DMS153 (cell line): ENCODE measurements at places on chromosomes 16 and 17.

DNA sequence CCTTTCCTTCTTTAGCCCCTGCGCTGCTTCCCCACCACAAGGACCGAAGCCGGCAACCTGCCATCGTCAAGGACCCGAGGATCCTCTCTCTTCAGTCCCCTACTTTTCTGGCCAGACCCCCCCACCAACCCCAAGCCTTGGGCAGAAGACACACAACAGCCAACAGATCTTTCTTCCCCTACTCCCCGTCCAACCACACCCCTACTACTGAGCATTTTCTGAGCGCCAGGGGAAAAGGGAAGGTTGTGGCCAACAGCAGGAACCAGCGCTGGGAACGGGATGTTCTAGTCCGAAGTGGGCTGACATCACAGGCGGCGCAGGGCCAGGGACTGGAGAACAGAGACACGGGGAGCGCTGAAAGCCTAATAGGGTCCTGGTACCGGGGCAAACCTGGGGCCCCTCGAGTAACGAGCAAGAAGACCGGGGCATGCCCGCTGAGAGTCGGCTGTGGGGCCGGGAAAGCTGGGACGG, 528 bp downstream of the PER1 start:
- no peak for DNase-seq

DNA sequence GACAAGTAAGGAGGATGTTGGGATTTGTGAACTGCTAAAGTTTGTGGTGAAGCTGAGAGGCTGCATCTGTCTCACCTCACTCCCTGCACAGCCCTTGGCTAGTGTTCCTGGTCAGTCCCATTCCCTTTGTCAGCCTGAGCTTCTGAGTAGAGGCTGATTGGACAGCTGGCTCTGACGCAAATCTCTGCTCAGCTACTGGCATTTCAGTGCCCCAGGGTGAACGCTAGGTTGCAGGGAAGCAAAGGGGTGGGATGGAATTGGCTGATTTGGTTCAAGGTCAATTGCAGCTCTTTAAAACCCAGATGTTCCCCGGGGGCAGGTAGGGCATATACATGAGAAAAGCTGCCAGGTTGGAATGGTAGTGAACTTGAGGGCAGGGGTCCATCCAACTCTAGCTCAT, 23.1 kb upstream of the CNOT1 start:
- DNase-seq: no peak

DNA sequence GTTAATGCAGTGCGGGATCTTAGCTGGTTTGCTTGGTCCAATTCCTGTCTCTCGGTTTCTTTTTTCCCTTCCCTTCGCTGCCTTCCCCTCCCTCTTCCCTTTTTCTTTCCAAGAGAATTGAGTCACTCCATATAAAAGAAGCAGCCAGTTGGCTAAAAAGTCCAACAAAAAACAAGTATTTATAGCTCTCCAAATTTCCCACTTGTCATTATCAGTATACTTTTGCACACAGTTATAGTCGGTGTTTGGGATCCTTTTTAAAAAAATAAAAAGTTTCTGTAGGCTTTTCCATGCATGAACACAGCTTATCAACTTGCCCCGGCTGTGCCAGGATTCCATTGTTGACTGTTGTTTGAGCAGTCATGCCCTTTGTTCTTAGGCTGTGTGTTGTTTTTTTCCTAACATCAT, 24.9 kb downstream of the HMOX2 start:
- DNase-seq: no peak

- no peak for DNase-seq
These were observed 683 bp upstream of the SLC7A6 start for GRCh38 chr16:68263559-68264127.

DNA sequence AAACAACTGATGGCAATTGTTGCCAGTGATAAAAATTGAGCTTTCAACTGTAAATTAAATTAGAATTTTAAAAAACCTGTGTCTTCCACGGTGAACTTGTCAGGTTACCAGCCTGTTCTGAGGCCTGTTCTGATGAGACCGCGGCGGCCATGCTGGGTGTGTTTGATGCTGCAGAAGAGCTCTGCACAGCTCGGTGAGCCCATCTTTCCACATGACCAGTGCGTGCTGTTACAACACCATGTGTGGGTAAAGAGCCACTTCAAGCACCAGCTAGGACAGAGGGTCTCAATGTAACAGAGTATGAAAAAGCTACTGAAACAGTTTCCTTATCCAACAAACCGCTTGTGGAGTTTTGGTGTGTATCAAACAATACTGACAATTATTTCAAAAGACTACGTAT, 48.5 kb downstream of the RPTOR start:
- no peak for DNase-seq

DNA sequence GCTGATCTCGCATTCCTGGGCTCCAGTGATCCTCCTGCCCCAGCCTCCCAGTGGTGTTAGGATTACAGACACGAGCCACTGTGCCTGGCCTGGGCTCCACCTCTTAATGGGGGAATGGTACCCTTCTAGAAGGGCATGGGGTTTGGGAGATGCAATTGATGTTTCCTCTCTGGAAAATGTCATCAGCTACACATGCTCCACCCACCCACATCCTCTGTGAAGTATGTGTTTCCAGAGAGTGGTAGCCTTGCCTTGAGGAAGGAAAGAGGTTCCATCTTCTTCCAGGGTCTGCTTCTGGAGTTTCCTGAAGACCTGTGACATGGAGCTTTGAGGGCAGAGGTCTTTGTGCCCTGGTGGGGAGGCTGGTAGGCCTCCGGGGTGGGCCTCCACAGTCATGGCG, 45.2 kb upstream of the GSE1 start:
- DNase-seq: no peak

GRCh38 chr17:42665581-42666001, 6.5 kb downstream of the TUBG2 start:
- no peak for DNase-seq

GRCh38 chr16:79679334-79679733, 78.8 kb upstream of the MAF start:
- no peak for DNase-seq

DNA sequence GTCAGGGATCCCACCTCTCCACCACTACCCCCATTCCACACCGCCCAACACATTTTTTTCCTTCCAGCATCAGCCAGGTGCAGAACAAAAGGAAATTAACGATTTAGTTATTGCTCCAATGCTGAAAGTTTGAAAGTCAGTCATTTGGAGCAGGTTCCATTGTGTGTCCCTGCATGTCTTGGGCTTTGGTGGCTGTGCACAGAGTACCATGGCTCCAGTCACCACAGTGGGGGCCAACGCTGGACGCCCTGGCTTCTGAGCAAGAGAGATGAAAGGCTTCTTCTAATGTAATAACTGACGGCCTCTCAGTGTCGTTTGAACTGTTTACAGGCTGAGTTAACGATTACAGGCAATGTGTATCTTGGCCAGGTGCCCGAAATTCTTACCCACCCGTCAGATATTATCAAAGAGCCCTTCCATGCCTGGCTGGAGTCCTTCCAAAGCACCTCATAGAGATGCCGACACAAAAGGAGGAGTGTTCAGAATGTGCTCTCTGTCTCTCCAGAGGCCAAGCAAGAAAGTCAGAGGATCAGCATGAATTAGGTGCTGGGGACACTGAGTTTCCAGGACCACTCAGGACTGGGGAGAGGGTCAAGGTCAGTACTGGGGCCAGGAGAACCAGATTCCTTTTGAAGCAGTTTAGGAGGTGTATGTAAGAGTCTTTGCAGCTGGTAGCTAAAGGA, 25.9 kb downstream of the RNF43 start:
- DNase-seq: peak; percentile 91

- peak; percentile 87 for DNase-seq
These were observed 167.0 kb downstream of the UTP18 start for GRCh38 chr17:51427323-51427811.

- no peak for DNase-seq
These were observed 13.1 kb downstream of the SPATA33 start for GRCh38 chr16:89670496-89671431.

- DNase-seq: no peak
These were observed 32.5 kb downstream of the PITPNM3 start for GRCh38 chr17:6523809-6524355.

- DNase-seq: peak; percentile 38
These were observed 668.8 kb downstream of the WWOX start for GRCh38 chr16:78768226-78768625.

DNA sequence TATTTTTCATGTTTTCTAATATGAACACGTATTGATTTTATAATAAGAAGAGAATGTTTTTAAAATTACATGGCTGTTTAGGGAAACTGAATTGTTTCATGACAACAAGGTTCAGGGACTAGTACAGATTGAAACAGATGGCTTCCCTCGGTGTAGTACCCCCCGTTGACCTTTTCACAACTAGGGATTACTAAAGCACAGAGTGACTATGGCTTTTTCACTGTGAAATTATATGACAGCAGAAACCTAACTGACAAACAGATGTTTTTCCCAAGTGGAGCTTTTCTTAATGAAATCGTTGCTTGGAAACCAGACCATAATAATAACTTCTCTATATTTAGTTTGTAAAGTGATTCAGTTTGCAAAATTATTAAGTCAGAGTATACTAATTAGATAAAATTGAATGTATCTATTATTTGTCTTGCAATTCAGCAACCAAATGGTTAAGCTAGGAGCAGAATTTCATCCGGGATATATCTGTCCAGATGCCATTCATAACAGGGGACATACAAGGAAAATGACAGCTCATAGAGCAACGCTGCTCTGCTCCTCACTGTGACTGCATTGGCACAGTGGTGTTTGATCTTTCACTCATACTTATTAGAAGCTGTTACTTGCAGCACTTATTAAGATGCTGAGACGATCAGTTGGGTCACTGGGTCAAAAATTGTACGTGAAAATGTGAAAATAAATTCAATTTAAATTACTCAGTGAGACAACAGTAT, 111.7 kb downstream of the TANGO6 start:
- no peak for DNase-seq

DNA sequence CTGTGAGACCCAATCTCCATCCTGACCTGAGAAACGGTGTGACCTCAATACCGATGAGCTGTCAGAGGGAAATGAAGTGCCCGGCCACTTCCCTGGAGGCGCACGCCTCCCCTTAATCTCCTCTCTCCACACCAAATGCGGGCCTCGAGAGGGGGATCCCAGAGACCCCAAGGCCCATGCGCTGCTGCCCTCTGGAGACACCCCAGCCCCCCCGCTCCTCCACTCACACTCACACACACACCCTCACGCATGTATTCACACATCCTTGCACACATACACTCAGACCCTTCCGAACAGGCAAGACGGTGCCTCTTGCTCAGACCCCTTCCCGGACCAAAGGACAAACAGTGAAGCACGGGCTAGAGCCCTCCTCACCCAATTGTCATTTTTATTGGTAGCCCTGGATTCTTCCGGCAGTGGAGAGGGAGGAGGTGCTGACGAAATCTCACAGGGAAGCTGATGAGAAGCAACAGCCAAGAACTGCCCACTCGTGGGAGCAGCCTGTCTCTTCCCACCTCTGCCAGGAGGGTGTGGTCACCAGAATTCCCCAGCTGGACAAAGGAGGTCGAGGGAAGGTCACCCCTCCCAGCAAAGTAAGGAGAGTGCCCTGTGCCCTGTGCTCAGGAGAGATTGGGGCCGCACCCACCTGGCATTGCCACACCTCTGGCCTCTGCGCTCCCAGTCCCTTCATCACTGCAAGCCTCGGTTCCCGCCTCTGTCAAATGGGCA, 136.0 kb upstream of the TNRC6C start:
- no peak for DNase-seq

- DNase-seq: no peak
These were observed 127.3 kb downstream of the GAS7 start for GRCh38 chr17:10071141-10071540.

DNA sequence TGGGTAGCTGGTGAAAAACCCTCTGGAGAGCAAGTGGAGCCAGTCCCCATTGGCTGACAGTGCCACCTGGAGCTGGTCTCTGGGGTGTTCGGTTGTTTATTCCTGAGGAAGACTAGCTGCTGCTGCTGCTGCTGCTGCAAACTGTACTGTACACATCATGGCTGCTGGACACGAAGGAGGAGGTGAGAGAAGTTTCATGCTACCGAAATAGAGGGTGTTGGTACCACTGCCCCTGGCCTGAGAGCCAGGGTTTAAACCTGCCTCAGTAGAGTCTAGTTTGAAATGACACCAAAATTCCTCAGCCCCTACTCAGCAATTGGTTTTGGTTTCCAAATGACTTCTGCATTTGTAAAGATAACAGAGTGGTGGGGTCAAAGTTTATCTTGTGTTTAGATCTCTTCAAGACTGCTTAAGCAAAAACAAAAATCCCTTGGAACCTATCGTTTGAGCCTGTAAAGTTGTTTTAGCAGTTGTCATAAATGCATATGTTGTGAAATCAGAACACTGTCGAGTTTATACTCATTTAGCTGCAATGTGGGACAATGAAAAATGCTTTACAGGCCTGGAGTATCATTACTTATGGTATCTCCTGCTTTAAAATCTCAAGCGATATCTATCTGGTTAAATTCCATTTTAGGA, 40.8 kb downstream of the CYB5B start:
- DNase-seq: no peak

GRCh38 chr16:2895813-2896212, 12.8 kb downstream of the FLYWCH2 start:
- no peak for DNase-seq

DNA sequence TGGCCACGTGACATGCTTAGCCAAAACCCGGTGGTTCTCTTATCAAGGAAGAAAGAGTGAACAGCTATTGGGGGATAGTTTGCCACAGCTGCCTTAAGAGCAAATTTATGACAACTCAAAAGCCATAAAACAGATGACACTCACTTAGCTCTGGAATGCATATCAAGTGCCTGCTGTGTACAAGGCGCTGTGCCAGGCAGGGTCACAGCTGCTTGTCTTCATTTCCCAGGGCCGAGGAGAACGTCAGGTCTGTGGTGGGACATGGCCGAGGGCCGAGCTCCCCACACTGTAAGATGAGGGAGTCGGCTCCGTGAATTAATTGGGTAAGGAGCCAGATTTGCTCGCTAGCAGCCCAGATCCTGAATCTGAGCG, 14.0 kb downstream of the EEF2K start:
- no peak for DNase-seq

- DNase-seq: no peak
These were observed 38.1 kb upstream of the VPS4A start for GRCh38 chr16:69273009-69273408.

DNA sequence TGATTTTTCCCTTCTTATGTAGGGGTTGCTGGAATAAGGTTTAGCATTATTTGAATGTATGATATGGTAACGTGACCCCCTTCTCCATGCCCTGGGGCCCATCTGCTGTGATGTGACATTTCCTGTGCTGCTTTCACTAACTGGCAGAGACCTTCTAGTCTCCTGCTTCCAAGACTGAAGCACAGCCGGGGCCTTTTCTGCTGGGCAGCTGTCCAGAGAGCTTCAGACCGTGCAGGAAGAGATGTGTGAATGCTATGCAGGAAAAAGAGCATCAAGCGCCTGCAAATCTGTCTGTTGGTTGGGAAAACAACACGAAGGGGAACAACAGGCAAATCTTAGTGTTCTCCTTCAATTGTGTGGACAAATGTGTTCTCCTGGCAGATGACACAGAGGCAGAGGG, 128.5 kb downstream of the SPACA3 start:
- no peak for DNase-seq

- peak; percentile 55 for DNase-seq
These were observed 39.3 kb downstream of the CHD9 start for GRCh38 chr16:53094013-53094630.

DNA sequence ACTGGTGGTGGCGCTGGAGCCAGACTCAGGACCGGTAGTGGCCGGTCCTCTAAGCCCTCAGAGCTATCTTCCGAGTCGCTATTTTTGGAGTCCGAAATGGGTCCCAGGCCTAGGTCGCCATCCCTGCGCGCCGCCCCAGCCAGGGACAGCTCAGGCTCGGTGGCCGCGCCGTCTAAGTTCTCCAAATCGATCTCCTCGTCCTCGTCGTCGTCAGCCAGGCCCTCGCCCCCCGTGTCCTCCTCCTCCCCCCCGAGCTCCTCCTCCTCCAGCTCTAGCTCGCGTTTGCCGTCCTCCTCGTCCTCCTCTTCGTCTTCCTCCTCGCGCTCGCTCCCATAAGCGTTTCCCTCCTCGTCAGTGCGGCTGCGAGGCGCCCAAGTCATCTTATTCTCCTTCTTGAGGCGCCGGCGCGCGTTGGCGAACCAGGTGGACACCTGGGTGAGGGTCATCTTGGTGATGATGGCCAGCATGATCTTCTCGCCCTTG, 1.6 kb downstream of the IRX3 start:
- DNase-seq: no peak
